Spleen (tissue), 13 donors: ENCODE measurements at places on chromosomes 2 and 18. TPM values are rescaled to one million over a fixed set of nuclear protein-coding genes. Genes with fewer than 3 reads are reported as not detected.

The CFAP210 gene
- total RNA-seq = not detected

The ARL6IP6 gene
- 21.5 TPM for total RNA-seq

The RGPD3 gene
- total RNA-seq = 1.2 TPM

The ACADL gene
- not detected for total RNA-seq

The SCN9A gene
- total RNA-seq = 22.6 TPM

The ANO7 gene
- total RNA-seq = 3.5 TPM

The TNFAIP6 gene
- 4.7 TPM for total RNA-seq

The CD28 gene
- total RNA-seq = 10.3 TPM

DNA sequence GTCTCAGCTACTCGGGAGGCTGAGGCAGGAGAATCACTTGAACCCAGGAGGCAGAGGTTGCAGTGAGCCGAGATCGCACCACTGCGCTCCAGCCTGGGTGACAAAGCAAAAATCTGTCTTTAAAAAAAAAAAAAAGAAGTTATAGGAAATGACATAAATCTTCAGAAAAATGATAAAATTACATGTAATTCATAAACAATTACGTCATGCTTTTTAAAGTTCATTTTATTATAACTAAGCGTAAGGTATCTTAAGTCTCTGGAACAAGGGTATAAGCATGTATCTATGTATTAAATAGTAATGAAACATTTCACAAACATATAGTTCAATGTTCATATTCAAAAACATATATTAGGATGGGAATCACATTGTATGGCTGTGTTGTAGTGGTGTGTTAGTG lies 425.9 kb downstream of the SPAG16 start:
- H3K4me3 ChIP-seq = no peak overlapping the region
- H3K4me1 ChIP-seq = no peaks in the 10 kb centered on the region
- DNase-seq = no peak
- H3K36me3 ChIP-seq = no peaks in the 10 kb centered on the region
- no peaks in the 10 kb centered on the region for H3K27me3 ChIP-seq

DNA sequence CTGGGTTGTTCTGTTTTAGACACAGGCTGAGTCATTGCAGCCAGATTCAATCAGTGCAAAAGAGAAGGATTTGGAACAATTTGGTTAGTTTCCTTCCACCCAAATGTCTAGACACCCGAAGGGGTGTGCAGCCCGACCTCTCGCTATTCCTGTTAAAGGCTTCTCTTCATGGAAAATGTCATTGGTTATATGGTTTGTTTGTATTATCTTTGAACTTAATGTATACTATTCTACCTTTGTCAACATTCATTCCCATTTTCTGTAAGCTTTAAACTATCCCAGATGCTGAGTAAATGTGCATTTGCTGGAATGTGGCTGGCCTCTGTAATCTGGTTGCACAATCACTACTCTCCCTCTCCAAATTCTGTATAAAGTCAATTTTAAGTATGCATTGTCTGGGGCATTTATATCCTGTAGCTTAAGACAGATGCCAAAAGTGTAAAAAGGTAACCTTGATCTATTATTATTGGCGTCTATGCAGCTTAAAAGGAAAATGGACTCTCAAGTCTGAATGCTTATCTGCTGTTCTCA lies 80.4 kb upstream of the RND3 start:
- no peak overlapping the region for H3K4me3 ChIP-seq
- DNase-seq = no peak
- no peak overlapping the region for H3K27ac ChIP-seq
- H3K27me3 ChIP-seq = no peaks in the 10 kb centered on the region

- H3K4me3 ChIP-seq = no peak overlapping the region
- DNase-seq = no peak
- H3K27me3 ChIP-seq = no peaks in the 10 kb centered on the region
Measured at GRCh38 chr2:69034122-69034521, 21.1 kb downstream of the ANTXR1 start.

GRCh38 chr2:240803191-240803590 lies 16.8 kb downstream of the KIF1A start:
- H3K27ac ChIP-seq = no peak overlapping the region
- H3K27me3 ChIP-seq = peaks cover 3% of the 10 kb centered on the region
- H3K4me3 ChIP-seq = no peak overlapping the region
- no peaks in the 10 kb centered on the region for H3K4me1 ChIP-seq

- no peaks in the 10 kb centered on the region for H3K27me3 ChIP-seq
- H3K4me1 ChIP-seq = no peaks in the 10 kb centered on the region
- peak overlapping the region; percentile 10 for H3K27ac ChIP-seq
- no peak for DNase-seq
- H3K36me3 ChIP-seq = no peaks in the 10 kb centered on the region
- no peak overlapping the region for H3K4me3 ChIP-seq
Measured at GRCh38 chr2:176682278-176682677, 413.0 kb downstream of the MTX2 start.

DNA sequence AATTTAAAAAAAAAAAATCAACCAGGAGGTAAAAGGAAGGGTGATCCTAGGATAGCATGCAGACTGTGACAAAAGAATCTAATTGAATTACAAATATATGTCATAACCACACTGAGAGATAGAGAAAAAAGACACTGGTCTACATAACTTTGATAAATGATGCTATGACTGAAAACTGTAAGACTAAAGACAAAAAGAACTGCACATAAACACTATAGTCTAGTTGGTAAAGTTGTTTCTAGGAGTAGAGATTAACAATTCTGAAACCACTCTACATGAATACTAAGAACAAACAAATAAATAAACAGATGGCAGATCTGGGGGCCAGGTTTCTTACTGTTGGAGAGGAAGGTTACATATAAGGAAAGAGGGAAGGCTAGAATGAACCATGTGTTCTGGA lies 14.6 kb upstream of the CHAC2 start:
- H3K27ac ChIP-seq = no peak overlapping the region
- H3K36me3 ChIP-seq = peaks cover 24% of the 10 kb centered on the region
- H3K27me3 ChIP-seq = no peaks in the 10 kb centered on the region
- H3K4me3 ChIP-seq = no peak overlapping the region
- no peak for DNase-seq

GRCh38 chr2:21096458-21096857 lies 27.3 kb upstream of the TDRD15 start:
- H3K4me1 ChIP-seq = no peaks in the 10 kb centered on the region
- DNase-seq = no peak
- H3K27ac ChIP-seq = no peak overlapping the region

GRCh38 chr2:133892352-133892913 lies 324.2 kb upstream of the NCKAP5 start:
- H3K4me3 ChIP-seq = no peak overlapping the region
- DNase-seq = no peak
- H3K36me3 ChIP-seq = no peaks in the 10 kb centered on the region
- H3K27ac ChIP-seq = no peak overlapping the region
- H3K27me3 ChIP-seq = no peaks in the 10 kb centered on the region
- H3K4me1 ChIP-seq = no peaks in the 10 kb centered on the region

DNA sequence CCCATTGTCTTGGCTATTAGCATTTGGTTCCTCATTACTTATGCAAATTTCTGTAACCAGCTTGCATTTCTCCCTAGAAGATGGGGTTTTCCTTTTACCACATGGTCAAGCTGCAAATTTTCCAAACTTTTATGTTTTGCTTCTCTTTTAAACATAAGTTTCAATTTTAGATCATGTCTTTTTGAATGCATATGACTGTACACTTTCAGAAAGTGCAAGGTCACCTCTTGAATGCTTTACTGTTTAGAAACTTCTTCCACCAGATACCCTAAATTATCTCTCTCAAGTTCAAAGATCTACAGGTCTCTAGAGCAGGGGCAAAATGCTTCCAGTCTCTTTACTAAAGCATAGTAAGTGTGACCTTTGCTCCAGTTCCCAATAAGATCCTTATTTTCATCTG lies 837.6 kb upstream of the NXPH2 start:
- H3K27me3 ChIP-seq = no peaks in the 10 kb centered on the region
- no peak for DNase-seq
- H3K27ac ChIP-seq = no peak overlapping the region
- no peaks in the 10 kb centered on the region for H3K4me1 ChIP-seq
- no peaks in the 10 kb centered on the region for H3K36me3 ChIP-seq

- H3K4me3 ChIP-seq = peak overlapping the region; percentile 74
- DNase-seq = peak; percentile 78
- H3K27ac ChIP-seq = no peak overlapping the region
- no peaks in the 10 kb centered on the region for H3K36me3 ChIP-seq
- H3K27me3 ChIP-seq = peaks cover 100% of the 10 kb centered on the region
Measured at GRCh38 chr2:222305516-222306392, 7.0 kb upstream of the PAX3 start.

GRCh38 chr2:58638256-58638805 lies 397.2 kb upstream of the FANCL start:
- H3K4me1 ChIP-seq = no peaks in the 10 kb centered on the region
- no peak for DNase-seq
- no peak overlapping the region for H3K4me3 ChIP-seq
- H3K36me3 ChIP-seq = no peaks in the 10 kb centered on the region
- no peak overlapping the region for H3K27ac ChIP-seq

- H3K4me3 ChIP-seq = no peak overlapping the region
- no peaks in the 10 kb centered on the region for H3K4me1 ChIP-seq
- no peak overlapping the region for H3K27ac ChIP-seq
Measured at GRCh38 chr18:51399491-51400122, 202.1 kb upstream of the MEX3C start.

DNA sequence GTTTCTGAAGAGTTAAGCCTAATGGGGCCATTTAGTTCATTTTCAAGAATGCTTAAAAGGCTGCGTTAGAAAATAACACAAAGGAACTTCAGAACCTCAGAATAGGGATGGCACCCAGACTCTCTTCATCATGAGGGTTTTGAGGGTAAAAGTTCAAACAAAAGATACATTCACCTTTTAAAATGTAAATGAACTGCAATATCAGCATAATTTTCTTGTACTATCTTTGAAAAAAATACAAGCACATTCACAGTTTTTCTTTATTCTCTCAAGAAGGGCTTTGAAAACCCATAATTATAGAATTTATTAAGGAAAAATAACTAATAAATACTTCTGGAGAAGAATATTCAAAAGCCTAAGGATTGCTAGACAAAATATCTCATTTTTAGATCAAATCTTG lies 791.0 kb downstream of the DCC start:
- H3K36me3 ChIP-seq = no peaks in the 10 kb centered on the region
- no peaks in the 10 kb centered on the region for H3K27me3 ChIP-seq
- no peak overlapping the region for H3K27ac ChIP-seq
- H3K4me1 ChIP-seq = no peaks in the 10 kb centered on the region
- DNase-seq = no peak

DNA sequence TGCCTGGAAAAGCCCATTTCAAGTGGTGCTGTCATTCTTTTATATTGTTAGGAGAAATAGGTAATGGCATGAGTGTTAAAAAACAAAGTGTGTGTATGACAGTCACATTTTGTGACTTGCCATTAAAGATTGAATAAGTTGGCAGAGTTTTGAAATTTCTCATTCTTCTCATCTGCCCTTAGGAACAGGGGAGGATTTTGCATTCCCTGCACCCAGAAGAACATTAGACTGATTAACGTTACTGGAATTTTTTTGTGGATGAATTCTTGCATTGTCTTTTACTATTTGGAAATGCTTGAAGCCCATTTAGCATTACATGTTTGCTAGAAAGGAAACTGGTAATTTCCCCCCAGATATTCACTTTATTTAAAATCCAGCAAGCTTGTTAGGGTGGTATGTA lies 162.2 kb downstream of the BABAM2 start:
- H3K4me3 ChIP-seq = no peak overlapping the region
- no peaks in the 10 kb centered on the region for H3K36me3 ChIP-seq
- H3K27ac ChIP-seq = no peak overlapping the region
